ENCODE measurements at places on chromosomes 1 and 21.
A peak's percentile ranks its signal among the peaks of the same experiment; 100 is the strongest.

GRCh38 chr1:30229960-30230359 lies 493.4 kb downstream of the MATN1 start:
- no peak for DNase-seq

GRCh38 chr1:155255243-155256007 lies at the start of gene ENTREP3:
ENTREP3 (minus strand) TSS chr1:155255483; CDS start chr1:155254877, 606 bp downstream.
- peak; percentile 82 for DNase-seq

GRCh38 chr1:168598892-168599291 lies 22.5 kb downstream of the XCL1 start:
- no peak for DNase-seq

DNA sequence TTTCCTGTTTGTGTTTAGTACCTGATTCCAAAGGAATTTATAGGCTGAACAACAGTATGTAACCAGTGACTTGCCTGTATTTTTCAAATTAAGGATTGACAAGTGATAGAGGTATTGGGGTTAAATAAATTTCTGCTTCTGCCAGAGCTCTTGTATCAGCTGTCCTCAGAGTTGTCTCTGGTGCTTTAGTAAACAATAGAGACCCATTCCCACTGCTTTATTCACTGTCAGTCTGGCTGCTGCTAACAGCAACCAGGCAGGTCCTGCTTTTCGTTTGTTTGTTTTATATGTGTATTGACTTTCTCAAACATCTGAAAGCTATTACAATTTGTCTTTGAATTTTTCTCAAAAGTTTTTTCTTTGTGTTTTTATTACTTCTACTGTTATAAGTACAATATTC lies 76.1 kb downstream of the OLFM3 start:
- DNase-seq: no peak

- no peak for DNase-seq
These were observed 102.3 kb upstream of the LMO4 start for GRCh38 chr1:87226341-87226760.

DNA sequence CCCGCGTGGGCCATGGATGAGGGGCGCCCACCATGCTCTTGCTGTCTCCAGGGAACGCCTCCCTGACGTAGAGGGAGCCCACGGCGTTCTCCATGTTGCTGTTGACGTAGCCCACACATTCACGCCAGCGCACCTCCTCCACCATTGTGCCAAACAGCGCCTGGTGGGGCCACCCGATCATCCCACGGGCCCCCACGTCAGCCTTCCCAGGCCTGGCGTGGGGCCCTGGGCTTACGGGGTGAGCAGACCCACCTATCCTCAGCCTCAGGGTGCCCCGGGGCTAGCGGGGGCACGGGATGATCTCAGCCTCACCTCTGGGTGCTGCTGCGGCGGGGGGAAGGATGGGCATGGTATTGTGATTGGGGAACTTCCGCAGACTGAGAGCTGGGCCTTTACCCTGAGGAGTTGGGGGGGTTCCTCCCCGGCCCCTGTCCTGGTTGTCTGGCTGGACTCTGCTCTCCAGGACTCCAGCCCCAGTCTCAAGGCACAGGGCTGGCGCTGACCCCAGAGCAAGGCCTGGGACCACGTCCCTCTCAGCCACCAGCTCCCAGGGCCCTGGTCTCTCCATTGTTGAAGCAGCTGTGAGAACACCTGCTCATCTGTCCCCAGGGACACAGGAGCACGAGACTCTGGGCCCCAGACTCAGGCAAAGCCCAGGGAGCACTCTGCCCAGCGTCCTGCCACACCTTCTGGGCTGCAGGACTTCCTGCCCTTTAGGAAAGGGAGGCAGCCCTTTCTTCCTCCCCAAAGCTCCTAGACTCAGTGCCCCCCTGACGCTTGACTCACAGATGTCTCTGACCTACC lies 10.2 kb downstream of the PRXL2B start:
- DNase-seq: no peak

- no peak for DNase-seq
These were observed 18.9 kb downstream of the SDE2 start for GRCh38 chr1:225980005-225980836.

- DNase-seq: no peak
These were observed 14.9 kb upstream of the CD247 start for GRCh38 chr1:167532964-167533824.

- DNase-seq: no peak
These were observed 34.1 kb downstream of the PTPRF start for GRCh38 chr1:43564551-43565348.
